IPS DF 6.9 (cell line): ENCODE measurements at places on chromosomes 11 and 22.

DNA sequence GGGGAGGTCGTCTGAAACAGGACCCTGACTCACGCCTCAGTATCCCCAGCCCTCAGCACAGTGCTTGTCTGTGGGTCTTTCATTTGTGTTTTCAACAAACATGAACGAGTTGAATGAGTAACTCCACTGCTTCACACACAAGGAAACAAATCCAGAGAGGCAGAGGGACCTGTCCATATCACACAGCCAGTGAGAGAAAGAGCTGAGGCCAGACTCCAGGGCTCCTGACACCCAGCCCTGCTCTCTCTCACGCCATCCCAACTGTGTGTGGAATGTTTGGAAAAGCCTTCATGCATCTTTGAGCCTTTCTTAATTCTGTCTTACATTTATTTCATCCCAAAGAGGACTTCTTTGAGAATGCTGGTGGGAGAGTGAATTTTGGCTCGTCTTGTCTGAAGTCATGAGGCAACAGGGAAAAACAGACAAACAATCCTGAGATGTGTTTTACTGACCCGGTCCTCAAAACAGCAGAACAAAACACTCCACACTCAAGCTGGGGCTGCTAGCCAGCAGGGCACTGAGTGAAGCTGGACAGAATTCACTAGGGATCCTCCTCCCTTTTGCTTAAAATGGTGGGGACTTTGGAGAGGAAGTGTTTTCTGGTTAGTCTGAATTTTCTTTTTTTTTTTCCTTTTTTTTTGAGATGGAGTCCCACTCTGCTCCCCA, 19.7 kb upstream of the ALG8 start:
- DNase-seq: no peak

DNA sequence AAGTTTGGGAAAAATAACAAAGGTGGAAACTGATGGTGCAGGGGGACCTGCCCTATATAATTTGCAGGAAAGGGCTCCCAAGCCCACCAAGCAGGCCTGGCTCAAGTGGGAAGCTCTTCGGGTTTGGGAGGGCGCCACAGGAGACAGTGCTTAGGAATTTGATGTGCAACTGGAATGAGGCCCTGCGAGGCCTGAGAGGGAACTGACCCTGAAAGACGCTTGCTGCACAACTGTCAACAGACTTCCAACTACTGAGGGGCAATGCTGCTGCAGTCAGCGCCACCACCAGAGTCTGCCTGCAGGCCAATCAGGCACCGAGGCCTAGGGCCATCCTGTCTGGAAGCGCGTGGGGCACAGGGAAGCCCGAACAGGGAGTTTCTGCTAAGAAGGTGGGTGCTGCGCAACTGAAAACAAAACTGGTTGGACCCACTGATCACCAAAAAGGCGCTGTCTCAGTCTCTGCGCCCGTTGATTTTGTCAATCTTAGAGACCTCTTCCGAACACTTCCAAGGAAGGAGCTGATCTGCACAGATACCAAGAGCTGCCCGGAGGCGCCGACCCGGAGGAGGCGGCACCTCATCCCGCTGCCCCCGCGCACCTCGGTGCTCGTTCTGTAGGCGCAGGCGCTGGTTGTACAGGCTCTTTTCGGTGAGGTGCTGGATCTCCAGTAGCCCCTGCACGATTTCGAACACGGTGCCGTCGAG, 667 bp downstream of the DGCR6L start:
- DNase-seq: no peak

- DNase-seq: no peak
These were observed 20.8 kb upstream of the PICALM start for GRCh38 chr11:86089659-86090058.

DNA sequence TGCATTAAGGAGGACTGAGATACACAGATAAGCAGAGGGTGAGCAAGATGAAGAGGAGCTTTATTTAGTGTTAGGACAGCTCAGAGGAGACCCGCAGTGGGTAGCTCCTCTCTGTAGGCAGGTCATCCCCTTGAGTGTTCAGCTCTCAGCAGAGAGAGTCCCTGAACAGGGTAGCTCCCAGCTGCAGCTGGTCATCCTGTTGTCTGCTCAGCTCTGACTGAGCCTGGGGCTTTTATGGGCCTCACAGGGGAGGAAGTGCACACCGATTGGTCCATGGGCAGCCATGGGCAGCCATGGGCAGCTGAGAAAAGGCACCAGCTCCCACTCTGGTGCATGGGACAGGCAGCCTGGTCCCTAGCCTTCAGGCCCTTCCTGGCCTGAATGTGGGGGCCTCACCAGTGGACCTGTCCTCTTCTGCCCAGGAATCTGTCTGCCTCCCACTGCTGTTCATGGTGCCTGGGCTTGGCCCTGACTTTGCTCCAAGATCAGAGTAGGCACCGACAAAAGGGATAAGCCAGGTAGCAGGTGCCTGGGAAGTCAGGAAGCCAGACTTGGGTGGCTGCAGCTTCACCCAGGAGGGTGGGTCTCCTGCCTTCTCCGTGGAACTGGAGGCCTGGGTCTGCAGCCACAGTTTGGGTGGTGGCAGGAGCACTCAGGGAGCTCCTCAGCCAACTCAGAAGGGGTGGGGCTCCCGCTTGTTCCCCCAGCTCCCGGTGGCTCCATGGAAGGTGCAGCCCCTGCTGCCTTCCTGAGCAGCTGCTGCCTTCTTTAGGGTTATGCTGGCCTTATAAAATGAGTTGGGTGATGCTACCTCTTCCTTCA, 54.7 kb downstream of the MYEOV start:
- no peak for DNase-seq

- DNase-seq: no peak
These were observed 18.8 kb downstream of the APOL2 start for GRCh38 chr22:36220451-36220921.

DNA sequence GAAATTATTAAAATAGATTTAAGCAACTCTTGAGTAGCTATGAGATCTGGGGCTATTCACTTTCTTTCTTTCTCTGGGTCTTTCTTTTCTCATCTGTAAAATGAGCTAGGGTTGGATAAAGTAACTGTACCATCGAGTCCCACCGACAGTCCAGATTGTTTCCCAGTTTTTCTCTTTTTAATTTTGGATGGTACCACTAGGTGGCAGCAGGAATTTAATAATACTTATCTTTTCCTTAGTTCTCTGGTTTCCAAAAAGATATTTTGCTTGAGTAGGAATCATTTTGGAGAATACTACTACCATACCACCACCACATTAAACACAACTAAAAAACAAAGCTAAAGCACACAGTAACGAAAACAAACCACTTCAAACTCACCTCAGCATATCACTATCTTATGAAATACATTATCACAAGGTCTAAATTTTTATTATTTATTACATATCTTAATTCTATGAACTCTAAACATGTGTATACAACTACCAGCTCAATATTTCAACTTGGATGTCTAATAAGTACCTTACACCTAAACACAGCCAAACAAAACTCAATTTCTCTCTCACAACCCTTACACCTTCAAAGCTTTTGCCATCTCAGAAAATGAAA, 584.0 kb downstream of the KCNA4 start:
- no peak for DNase-seq

GRCh38 chr11:73149105-73149504, 7.0 kb upstream of the FCHSD2 start:
- no peak for DNase-seq

- no peak for DNase-seq
These were observed 538.9 kb upstream of the API5 start for GRCh38 chr11:42772886-42773285.

DNA sequence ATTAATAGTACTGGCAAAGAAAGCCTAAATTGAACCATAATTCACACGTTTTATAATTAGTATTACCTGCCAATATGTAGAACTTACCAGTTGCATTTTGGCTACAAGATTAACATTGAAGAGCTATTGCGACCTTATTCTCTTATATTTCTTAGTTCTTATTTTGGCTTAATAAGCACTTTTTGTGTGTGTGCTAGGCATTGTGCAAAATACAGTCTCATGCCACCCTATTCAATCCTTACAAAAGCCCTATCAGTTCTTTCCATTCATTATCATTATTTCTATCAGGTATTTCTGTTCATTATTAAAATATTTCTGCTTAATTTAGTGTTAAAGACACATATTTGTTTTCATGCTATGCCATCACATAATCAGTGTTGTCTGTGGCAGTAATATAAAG, 41.2 kb downstream of the MAML2 start:
- DNase-seq: no peak

- no peak for DNase-seq
These were observed 80.1 kb upstream of the ALX4 start for GRCh38 chr11:44389963-44390605.

DNA sequence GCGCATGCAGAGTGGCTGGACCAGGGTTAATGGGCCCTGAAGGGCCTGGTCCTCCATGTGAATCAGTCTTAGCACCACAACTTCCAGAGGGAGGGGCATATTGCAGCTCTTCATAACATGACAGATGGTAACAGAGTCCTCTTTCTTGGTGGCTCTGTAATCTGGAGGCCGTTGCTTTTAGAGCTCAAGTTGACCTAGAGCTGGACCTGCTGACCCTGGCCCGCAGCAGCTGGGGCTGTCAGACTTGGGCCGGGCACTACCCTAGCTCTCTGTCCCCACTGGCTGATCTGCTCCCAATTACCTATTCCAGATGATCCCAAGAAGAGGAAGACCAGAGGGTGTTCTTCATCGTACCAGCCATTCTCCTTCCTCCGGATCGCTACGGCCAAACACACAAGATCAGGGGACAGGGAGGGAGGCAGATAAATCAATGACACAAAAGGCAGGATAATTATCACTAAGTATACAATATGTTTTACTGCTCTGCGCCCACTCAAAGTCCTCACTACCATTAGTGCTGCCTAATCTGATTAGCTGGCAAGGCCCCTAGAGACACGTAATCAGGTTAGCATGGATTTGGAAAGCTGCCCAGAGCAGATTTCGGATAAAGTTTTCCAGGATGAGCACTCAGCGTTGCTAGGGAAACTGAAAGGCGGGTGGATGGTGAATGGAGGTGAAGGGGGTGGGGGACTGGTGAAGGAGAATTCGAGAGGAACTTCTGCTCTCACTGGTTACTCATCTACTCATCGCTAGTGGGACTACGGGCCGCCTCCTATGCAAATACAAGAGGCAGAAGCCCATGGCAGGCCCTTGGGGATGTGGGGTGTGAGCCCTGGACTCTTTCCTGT, 64.5 kb upstream of the PHOX2A start:
- DNase-seq: no peak

DNA sequence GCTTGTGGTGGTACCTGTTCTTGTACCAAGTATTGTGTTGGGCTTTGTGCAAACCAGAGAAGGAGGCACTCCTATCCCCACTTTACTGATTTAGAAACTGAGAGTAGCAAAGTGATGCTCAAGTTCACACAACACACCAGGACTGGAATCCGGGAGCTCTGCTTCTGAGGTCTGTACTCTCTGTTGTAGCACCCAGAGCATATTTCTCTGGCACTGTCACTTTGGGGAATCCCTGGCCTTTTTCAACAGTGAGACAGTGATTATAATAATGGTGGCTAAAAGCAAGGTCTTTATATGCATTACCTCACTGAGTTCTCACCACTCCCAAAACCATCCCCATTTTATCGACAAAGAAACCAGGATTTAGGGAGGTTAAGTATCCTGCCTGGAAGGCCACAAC, 362.4 kb downstream of the TENM4 start:
- no peak for DNase-seq

GRCh38 chr11:47124675-47125074, 52.0 kb downstream of the ARFGAP2 start:
- no peak for DNase-seq

DNA sequence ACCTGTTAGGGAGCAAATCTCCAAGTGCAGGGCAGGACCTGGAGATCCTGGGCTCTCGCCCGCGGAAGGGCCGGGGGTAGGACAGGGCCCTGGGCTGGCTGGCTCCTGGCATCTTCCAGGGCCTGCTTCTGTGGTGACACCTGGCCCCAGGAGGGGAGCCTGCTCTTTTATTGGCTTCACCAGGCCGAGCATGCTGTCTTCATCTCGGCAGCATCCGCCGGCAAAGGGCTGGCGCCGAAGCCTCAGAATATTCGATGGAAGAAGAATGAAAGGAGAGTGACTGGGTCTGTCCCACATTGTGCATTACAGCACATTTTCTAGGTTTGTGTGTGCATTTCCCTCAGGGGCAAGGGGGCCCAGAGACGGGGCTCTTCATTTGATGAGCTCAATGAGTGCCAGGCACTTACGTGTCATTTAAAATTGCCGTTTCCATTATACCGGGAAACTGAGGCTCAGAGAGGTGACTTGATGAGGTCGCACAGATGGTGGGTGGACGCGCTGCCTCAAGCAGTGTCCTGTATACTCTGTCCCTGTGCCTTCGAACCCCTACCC, 70.0 kb downstream of the RBX1 start:
- no peak for DNase-seq

GRCh38 chr11:19652623-19653375, 59.8 kb upstream of the NAV2 start:
- no peak for DNase-seq
